Progenitor cell of endocrine pancreas (in vitro differentiated cells): ENCODE measurements at places on chromosomes 4 and X. TPM values are rescaled to one million over a fixed set of nuclear protein-coding genes. Genes with fewer than 3 reads are reported as not detected.

DNA sequence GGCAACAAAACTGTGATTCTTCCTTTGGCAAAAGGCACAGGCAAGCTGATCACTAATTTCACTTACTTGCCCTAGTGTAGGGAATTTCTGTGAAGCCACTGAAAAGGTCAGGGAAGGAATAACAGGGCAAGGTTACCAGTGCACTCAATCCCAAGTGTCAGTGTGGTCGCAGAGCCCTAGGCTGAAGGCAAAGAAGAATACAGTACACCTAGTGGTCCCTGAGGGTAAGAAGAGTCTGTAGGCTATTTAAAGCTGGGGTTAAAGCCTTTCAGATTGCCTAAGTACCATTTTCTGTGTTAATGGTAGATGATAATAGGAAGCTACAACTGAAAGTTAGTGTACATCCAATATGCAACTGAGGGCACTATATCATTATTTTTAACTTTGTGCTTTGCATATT is 173.6 kb upstream of the NRK start:
- no peak for DNase-seq

DNA sequence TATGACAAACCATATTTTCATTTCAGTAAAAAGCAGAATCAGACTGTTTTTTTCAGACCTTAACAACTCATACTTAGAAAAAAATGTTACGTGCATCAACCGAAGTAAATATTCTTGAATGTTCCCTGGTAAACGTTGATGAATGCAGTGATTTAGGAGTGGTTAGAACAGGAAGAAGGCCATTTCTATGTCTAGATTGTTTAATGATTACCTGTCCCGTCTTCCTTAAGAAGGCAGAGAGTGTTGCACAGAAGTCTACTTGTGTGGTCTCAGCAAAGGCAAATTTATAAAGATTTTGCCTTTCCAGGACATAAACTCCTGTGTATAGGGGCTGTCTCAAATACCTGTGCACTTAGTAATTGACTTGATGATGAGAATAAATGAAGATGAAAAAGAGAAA is 134.5 kb downstream of the MGST2 start:
- no peak for DNase-seq

- DNase-seq, result no peak
Measured at GRCh38 chr4:3442460-3442958, 741 bp downstream of the HGFAC start.

- DNase-seq, result no peak
Measured at GRCh38 chrX:148380650-148381561, 119.5 kb upstream of the AFF2 start.

- no peak for DNase-seq
Measured at GRCh38 chr4:57270346-57270745, 160.2 kb upstream of the IGFBP7 start.

DNA sequence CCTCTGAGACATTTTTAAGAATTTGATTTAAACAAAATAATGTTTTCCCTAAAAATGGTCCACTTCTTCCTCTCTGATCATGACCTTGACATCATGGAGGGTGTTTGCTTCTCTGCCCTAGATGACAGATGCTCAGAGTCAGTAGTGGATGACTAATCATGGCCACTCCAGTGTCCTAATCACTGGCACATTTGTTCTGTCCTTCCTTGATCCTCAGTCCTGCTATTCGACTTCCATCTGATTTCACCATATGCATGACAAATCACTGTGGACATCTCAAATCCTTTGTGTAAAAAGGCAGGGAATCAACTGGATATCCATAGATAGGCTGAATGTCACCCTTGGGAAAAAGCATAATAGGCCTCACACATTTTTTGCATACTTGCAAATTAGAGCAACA is 9.0 kb downstream of the CRMP1 start:
- DNase-seq, result no peak

GRCh38 chr4:124883632-124884031 is 171.1 kb upstream of the ANKRD50 start:
- no peak for DNase-seq

GRCh38 chr4:135201081-135201480 is 999.5 kb upstream of the PABPC4L start:
- no peak for DNase-seq

- no peak for DNase-seq
Measured at GRCh38 chr4:173111031-173111430, 57.6 kb upstream of the GALNT7 start.

DNA sequence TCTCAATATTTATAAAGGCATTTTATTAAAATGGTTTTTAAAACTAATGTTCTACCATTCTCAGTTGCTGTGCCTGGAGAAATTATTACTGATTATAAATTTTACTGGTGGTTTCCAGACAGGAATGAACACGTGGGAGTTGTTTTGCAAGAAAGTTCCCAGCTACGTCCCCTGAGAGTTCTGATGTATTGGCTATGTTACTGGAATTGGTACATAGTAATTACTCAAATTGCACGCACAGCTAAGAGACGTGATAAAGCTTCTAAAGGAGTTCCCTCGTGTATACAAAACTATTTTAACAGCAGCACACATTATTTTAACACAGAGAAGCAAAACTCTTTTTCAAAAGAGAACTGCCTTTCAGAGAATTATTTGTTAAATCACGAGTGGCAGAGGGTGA is 292.2 kb downstream of the NLGN4X start:
- DNase-seq, result no peak

DNA sequence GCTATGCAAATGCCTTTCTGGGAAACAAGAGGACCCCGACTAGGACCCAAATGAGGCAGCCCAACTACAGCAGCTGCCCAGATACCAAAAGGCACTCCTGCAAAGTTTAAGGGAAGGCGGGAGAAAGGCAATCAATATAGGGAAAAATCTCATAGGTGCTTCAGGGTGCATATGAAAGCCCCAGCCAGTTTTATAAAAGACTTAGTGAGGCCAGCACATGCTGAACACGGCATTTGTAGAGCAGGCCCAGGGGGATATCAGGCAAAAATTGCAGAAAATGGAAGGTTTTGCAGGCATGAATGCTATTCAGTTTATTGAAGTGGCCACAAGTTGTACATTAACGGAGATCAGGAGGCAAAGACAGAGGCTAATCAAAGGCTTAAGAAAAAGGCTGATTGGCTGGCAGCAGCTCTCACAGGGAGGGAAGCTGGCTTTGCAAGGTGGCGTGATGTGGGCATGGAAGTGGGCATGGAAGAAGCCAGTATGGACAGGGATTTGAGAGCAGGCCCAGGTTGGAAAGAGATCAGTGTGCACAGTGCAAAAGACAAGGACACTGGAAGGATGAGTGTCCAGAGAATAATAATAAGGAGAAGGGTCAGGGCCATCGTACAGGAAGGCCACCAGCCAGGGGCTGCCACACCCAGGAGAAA is 37.7 kb upstream of the UGT2B7 start:
- DNase-seq, result no peak

GRCh38 chr4:112312610-112313239 is 15.6 kb downstream of the ALPK1 start:
- no peak for DNase-seq

GRCh38 chr4:184732126-184732525 is 1.8 kb downstream of the CENPU start:
- DNase-seq, result no peak

- DNase-seq, result no peak
Measured at GRCh38 chr4:138438608-138439007, 196.5 kb upstream of the SLC7A11 start.

GRCh38 chr4:138707746-138708677 is 307.6 kb upstream of the NOCT start:
- DNase-seq, result no peak

GRCh38 chr4:62057031-62057430 is 856.9 kb downstream of the ADGRL3 start:
- DNase-seq, result no peak

- no peak for DNase-seq
Measured at GRCh38 chr4:154044742-154045485, 256.0 kb upstream of the SFRP2 start.

GRCh38 chr4:56099378-56099786 is 150.6 kb downstream of the CEP135 start:
- no peak for DNase-seq

DNA sequence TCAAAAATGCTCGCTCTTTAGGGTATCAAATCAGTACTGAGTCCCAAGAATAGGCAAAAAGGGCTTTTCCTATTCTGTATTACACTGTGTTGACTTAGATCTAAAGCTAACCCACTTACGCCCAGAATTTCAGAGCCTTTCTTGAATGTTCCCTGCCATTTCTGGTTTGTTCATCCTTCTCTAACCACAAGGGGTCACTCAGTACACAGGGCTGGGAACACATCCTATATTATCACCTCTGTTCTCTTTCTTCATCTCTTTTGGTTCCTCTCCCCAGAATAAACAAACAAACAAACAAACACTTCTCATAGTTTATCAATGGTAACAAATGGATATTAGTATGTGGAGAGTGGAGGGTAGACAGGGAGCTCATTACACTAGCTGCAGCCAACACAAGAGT is 25.5 kb upstream of the MORC4 start:
- DNase-seq, result no peak

GRCh38 chr4:7183161-7183560 is 9.2 kb upstream of the SORCS2 start:
- DNase-seq, result no peak

DNA sequence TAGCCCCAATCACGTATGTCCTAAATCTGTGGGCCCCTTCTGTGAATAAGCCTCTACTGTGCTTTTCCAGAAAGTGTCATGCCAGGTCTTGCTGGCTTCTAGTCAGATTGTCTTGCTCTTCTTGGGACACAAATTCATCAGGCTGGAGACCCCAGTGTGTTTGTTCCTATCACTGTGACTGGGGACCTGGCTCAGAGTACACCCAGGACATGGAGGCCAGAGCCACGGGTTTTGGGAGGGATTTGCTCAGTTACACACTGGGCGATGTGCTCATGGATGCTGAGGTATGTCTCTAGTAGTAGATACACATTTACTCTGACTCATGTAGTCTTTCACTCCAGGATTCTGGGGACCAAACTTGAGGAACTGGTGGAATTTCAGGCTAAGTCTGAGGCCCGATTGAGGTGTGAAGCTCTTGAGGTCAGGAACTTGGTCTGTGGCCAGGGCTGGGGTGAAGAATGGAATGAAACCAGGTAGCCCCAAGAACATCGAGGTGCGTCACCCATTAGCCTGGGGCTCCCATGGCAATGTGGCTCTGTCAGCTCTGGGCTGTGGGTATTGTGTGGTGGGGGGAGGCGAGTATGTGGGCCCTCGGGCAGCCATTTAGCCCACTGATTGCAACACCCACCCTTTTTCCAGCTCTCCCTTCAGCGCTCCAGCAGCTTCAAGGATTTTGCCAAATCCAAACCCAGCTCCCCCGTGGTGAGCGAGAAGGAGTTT is 7.7 kb downstream of the SASH3 start:
- no peak for DNase-seq

DNA sequence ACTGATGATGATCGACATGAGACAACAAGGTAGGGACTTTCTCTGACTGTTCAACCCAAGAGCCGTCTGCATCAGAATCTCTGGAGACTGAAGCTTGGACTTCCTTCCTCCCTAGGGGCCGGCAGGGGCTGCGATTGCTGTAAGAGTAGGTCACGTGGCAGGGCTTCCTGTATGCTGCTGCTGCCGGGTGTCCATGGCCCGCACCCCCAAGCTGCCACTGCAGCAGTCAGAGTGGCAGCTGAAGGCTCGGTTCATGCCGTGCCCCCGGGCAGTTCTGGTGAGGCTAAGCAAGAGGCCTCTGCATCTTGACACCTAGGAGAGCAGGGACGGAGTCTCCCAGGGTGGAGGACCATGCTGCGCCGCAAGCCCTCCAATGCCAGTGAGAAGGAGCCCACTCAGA is at the start of gene SASH3:
TSS of gene SASH3 (plus strand) at position 203 of the 400 bp plus-strand sequence. CDS start at position 352, 149 bp downstream.
- no peak for DNase-seq

Gene PLRG1
- total RNA-seq, result 96.3 and 102 TPM in 2 replicates

Gene CT47B1
- total RNA-seq, result not detected in 2 replicates

Gene NRK
- 7.1 and 9.8 TPM in 2 replicates for total RNA-seq

Gene LRBA
- 95.2 and 103 TPM in 2 replicates for total RNA-seq

Gene FRMPD4
- total RNA-seq, result 0.09 and 0.10 TPM in 2 replicates

Gene ANOS1
- 5.9 and 6.9 TPM in 2 replicates for total RNA-seq

Gene RRH
- 0.33 and 0.57 TPM in 2 replicates for total RNA-seq

Gene NOX1
- total RNA-seq, result not detected in 2 replicates
